ENCODE measurements at places on chromosomes 2 and 18. TPM values are rescaled to one million over a fixed set of nuclear protein-coding genes. Genes with fewer than 3 reads are reported as not detected.

DNA sequence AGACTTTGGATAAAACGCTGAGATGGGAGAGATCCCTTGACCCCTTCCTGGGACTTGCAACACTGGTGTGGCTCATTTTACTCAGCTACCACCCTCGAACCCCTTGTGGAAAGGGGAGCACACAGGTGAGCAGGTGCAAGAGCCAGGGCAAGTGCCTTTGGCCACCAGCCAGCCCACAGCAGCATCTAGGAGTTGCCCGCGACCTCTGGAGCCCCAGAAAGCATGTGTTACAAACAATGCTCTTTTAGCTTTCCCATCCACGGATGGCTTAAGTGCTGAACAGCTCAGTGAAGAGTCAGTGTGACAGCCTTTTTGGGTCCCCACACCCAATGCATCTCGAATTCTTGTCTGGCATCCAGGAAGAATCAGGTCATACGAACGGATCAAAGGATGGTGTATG, 197.8 kb downstream of the MEMO1 start:
- no peaks in the 10 kb centered on the region for H3K27me3 ChIP-seq
- no peak for DNase-seq
- no peak overlapping the region for H3K4me3 ChIP-seq

GRCh38 chr18:59899298-59900221, at the start of gene PMAIP1:
TSS of gene PMAIP1 (plus strand) at chr18:59899996. CDS start at chr18:59900178, 182 bp downstream.
- peak within 1 kb of the TSS; percentile 94 for H3K4me3 ChIP-seq
- peaks cover 33% of the 10 kb centered on the region for H3K27me3 ChIP-seq
- H3K36me3 ChIP-seq: peaks cover 9% of the 10 kb centered on the region
- DNase-seq: peak; percentile 73

DNA sequence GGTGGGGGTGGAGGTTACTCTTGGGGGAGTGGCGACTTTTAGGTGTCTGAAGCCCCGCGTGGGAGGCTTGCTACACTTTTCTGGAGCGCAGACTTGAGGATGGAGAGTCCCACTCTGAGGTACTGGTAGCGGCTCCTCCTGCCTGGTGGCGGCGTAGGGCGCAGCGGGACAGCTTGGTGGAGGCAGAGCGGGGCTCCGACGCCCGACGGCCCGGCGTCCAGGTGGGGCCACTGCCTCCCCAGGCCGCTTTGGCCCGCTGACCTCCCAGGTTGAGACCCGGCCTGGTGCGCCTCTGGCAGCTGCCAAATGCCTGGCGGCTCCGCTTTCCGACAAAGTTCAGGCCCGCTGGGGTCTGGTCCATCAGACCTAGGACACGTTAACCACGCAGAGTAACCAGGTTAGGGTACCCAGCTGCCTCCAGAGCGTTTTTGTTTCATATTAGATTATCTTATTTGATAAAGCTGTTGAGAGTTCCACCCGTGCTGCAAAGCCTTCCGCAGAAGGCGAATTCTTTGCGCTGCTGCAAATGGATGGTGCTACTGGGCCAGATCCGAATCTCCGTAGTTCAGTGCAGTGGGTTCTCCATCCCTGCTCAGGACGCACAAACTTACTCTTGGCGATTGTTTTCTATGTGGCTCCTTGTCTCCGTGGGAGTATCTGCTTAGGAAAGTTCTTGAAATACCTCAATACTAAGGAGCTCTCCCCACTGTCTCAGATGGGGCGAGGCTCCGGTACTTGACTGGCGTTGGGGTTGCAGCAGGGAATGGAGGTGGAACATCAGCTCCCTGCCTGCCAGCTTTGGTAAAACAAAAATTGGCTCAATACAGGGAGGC, 405.9 kb downstream of the XIRP2 start:
- no peaks in the 10 kb centered on the region for H3K36me3 ChIP-seq
- H3K4me3 ChIP-seq: peak overlapping the region; percentile 69
- peak; percentile 1 for DNase-seq
- peaks cover 6% of the 10 kb centered on the region for H3K4me1 ChIP-seq
- H3K27me3 ChIP-seq: peaks cover 45% of the 10 kb centered on the region

DNA sequence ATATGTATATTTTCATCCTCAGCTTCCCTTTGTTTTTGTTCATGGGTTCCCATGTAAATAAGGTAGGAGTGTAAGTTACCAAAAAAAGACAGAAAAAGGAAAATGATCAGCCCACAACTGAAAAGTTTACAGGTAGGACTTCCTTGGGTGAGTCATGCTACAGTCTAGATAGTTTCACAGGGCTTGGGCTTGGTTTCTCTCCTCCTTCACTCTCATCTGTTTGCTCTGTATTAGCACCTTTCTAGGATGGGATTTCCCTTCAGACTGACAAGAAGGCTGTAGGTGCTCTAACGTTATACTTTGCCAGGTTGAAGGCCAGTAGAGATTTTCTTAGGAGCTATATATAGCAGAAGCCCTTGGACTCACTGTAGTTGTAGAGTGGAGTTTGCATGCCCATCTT, 57.9 kb downstream of the FAM171B start:
- no peak for DNase-seq
- no peaks in the 10 kb centered on the region for H3K4me1 ChIP-seq
- H3K27ac ChIP-seq: no peak overlapping the region
- H3K4me3 ChIP-seq: no peak overlapping the region

- H3K36me3 ChIP-seq: peaks cover 13% of the 10 kb centered on the region
- no peak overlapping the region for H3K4me3 ChIP-seq
- no peak overlapping the region for H3K27ac ChIP-seq
- no peaks in the 10 kb centered on the region for H3K27me3 ChIP-seq
Observed at GRCh38 chr18:79317703-79318102, 78.0 kb upstream of the NFATC1 start.

DNA sequence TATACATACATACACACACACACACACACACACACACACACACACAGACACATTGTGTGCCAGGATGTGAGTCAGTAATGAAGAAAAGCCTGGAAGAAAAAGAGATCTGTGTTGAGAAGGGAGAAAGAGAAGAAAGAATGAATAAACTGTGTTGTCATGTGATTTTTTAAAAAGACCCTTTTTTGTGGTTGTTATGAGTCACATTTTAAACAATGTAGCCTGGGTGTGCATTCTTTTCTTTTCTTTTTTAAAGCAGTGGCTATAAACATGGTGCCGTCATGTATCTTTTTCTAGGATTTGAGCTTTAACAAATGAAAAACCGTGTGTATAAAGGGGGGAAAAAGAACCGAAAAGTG, 87.2 kb downstream of the NRP2 start:
- H3K4me3 ChIP-seq: no peak overlapping the region
- H3K27me3 ChIP-seq: peaks cover 6% of the 10 kb centered on the region
- H3K4me1 ChIP-seq: peaks cover 13% of the 10 kb centered on the region
- no peak overlapping the region for H3K27ac ChIP-seq
- DNase-seq: no peak

DNA sequence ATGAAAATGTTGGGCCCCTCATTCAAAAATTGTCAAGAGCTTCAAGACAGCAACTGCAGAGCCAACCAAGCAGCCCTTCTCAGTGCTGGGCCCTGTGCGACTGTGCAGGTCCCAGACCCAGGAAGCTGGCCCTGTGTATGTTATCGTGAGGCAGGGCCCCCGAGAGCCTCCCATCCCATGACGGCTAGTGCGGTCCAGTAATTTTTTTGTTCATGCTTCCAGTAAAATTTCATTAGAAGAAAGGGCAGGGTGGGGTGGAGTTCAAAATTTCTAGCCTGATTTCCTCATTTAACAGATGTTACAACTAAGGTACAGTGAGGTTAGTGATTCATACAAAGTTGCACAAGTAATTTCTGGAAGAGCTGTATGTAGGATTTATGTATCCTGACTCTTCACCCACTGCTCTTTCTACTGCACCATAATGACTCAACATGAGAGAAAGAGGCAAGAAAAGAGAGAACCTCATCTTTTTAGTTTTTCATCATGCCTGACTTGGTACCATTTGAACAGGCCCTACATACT, 105.5 kb downstream of the ZEB2 start:
- no peak for DNase-seq
- H3K36me3 ChIP-seq: no peaks in the 10 kb centered on the region
- no peak overlapping the region for H3K27ac ChIP-seq

GRCh38 chr18:8626414-8627106, 17.3 kb downstream of the RAB12 start:
- H3K4me1 ChIP-seq: peaks cover 3% of the 10 kb centered on the region
- no peak overlapping the region for H3K4me3 ChIP-seq
- H3K36me3 ChIP-seq: peaks cover 20% of the 10 kb centered on the region
- H3K27ac ChIP-seq: no peak overlapping the region
- no peaks in the 10 kb centered on the region for H3K27me3 ChIP-seq
- DNase-seq: no peak

DNA sequence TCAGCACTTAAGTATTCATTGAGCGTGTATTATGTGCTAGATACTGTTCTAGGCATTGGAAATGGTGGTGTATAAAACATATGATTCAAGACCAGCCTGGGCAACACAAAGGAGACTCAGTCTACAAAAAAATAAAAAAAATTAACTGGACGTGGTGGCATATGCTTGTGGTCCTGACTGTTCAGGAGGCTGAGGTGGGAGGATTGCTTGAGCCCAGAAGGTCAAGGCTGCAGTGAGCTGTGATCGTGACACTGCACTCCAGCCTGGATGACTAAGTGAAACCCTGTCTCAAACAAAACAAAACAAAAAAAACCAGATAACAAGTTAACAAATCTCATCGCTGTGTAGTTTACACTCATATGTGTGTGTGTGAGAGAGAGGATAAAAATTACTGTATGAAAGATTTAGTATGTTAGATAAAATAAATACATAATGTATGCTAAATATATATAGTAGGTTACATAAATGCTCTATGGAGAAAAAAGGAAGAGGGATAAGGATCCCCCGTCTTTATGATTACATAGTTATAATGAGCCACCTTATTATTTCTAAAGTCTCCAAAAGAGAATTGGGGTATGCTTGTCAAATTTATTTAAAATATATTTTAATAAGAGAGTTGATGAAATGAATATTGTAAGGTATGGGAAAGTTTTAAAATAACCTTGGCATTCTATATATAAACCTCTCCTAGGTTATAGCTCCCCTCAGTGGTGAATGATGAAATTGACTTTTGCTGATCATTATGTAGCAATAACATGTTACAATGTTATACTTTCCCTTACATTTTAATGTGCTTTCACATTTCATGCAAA, 69.2 kb downstream of the EHBP1 start:
- no peaks in the 10 kb centered on the region for H3K36me3 ChIP-seq
- H3K4me3 ChIP-seq: no peak overlapping the region
- peak; percentile 28 for DNase-seq
- H3K4me1 ChIP-seq: no peaks in the 10 kb centered on the region
- no peak overlapping the region for H3K27ac ChIP-seq
- no peaks in the 10 kb centered on the region for H3K27me3 ChIP-seq

- peaks cover 82% of the 10 kb centered on the region for H3K4me1 ChIP-seq
- no peak overlapping the region for H3K27ac ChIP-seq
- H3K4me3 ChIP-seq: no peak overlapping the region
Observed at GRCh38 chr2:128444121-128444771, 125.6 kb upstream of the HS6ST1 start.

Gene PPP4R3B
- total RNA-seq: 56.0 TPM

Gene GPBAR1
- total RNA-seq: 0.28 TPM
